ENCODE measurements at places on chromosomes 6 and 20.

DNA sequence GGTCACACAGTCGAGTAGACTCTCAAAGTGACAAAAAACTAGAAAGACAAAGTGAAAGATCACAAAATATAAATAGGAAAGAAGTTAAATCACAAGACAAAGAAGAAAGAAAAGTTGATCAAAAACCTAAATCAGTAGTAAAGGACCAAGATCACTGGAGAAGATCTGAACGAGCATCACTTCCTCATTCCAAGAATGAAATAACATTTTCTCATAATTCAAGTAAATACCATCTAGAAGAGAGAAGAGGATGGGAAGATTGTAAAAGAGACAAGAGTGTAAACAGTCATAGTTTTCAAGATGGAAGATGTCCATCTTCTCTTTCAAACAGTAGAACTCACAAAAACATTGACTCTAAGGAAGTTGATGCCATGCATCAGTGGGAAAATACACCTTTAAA lies 31.6 kb upstream of the GJA10 start:
- no peak for DNase-seq

GRCh38 chr6:44967481-44967880 lies 360.6 kb upstream of the RUNX2 start:
- DNase-seq, result peak; percentile 4

DNA sequence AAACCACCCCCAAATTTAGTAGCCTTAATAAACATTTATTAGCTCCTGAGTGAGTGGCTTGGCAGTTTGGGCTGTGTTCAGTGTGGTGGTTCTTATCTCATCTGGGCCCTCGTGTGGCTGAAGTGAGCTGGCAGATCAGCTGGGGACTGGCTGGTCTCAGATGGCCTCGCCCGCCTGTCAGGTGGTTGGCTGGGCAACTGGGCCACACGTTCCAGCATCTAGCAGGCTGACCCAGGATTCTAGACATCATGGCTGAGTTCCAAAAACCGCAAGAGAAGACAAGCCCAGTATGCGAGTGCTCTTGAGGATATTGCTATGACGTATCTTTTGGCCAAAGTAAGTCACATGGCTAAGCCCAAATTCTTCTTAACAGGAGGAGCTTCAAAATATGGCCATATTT lies 28.9 kb downstream of the EIF2S2 start:
- peak; percentile 88 for DNase-seq

DNA sequence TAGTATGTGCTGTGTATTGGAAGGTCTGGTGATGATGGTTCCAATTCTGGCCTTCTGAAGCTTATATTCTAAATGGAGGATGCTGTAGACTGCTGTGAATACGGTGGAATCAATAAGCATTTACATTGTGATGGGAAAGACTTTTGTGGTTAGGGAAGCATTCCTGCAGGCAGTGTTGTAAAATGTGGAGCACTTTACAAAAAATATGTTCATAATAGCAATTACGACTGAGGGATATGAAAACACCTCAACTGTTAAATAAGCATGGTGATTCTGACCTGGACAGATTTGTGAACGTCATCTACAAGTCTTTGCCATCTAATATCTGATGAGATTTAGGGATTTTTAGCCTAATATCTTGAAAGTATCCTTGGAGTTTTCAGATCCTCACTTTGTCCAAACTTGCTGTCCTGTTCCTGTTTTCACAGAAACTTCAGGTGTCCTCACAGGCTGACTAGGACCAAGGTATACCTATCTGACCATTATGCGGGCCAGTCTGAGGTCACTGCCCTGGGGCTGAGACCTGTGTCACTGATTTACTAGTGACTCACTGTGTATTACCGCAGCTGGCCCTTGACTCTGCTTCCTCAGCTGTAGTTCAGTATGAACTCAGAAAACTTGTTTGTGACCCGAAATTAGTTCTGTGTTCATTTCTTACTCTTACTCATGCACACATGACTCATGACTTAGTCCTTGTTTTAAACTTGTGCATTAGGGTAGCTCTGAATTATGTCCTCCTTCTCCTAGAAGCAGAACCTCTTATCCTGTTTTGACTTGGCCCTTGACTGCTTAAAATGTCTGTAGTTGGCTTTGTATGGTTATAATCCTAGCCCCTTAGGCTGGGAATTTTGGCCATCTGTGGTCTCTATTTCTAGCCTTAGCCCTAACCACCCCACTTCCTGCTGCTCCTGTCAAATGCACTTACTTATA lies 343.0 kb downstream of the CDKAL1 start:
- peak; percentile 95 for DNase-seq

- DNase-seq, result peak; percentile 41
Measured at GRCh38 chr6:47209632-47210031, 100.1 kb downstream of the TNFRSF21 start.

DNA sequence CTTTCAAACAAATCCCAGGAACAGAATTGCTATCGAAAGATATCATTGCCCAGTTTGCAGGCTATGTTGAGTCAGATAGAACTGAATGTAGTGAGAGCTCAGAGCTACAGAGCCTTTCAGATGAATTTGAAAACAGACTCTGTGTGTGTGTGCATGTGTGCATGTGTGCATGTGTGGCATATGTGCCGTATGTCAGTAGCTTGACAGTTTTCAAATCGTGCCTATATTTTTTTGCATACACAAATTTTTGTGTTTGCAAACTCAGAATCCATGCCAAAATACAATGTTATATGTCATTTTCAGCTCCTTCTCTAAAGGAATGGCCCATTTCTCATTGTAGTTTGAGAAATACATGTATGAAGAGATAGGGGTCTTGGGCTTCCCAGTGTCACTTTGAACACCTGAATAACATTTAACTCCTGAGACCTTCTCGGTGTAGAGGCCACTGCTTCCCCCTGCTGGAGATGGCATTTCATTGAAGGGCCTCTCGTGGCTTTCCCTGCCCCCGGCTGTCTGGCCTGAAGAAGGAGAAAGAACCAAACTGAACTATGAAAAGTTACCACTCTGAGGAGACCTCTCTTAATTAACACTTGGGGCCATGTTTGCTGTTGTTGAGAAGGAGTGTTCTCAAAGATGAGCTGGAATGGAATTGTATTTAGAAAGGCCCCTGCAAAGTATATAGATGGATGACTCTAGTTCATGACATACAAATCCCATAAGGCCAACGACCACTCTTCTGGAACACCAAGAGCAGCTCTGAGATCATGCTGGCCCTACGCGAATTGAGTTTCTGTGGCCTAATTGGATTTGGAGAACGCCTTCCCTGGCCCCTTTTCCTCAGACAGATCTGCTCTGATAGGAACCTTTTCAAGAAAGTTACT lies 58.7 kb downstream of the VAPB start:
- DNase-seq, result peak; percentile 63

- peak; percentile 72 for DNase-seq
Measured at GRCh38 chr6:10033223-10033829, 381.5 kb downstream of the TFAP2A start.

GRCh38 chr6:25320459-25320858 lies 41.3 kb downstream of the CARMIL1 start:
- no peak for DNase-seq

DNA sequence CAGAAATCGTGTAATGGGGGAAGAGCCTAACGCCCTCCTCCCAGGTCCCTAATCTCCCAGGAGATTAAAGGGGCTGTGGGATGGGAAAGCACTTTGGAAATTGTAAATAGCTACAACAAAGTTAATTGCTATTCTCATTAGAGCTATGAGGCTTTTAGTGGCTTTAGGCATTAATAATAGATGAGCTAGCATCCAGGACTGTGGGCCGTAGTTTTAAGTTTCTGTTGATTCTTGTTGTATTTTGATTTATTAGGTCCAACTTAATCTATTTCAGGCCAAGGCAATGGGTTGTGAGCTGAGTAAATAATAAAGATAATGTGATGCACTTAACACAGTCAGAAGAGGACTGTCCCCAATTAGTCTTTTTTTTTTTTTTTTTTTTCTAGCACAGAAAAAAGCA lies 67.7 kb downstream of the ANKRD6 start:
- DNase-seq, result no peak

DNA sequence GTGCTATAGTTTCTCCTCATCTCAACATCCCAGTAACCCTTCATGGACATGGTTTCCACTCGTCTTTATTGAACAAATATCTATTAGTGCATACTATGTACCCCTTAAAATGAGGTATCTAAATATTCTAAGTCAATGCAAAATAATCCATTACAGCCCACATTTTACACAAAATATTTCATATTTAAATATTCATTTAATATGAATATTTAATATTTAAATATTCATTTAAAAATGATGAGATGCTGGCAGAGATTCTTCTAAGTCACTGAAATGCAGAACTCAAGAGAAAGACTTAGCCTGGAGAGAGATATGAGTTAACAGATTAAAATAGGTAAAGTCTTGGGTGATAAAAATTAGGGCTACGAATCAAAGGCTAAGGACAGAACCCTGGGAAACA lies 17.9 kb downstream of the EPB41L2 start:
- no peak for DNase-seq

- DNase-seq, result no peak
Measured at GRCh38 chr6:137952247-137952646, 85.2 kb downstream of the TNFAIP3 start.

DNA sequence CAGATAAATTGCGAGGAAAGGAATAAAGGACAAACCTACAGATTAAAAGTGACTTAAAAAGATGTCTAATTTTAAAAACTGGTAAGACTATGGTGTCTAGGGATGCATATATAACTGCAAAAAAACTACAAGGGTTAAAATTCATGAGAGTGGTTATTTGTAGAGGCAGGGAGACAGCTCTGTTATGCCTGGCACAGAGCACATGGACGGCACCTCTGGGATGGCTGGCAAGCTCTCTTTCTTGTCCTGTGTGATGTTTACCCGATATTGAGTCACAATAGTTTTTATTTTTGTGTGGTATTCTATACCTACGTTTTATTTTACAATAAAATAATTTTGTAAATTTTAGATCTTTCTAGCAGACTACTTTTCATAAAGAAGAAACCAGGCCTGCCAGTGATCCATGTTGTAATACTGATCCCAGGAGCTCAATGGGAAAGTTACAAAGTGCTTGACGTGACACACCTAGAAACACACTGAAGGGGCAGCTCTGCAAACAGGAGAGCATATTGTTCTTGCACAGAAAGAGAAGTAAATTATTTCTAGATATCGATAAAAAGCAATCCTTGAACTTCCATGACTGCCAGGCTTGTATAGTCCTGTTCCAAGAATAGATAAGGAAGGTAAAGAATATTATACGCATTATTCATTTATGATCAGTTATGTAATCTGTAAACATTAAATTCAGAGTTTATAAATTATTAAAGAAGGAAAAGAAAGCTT lies 290.0 kb downstream of the PTPRK start:
- no peak for DNase-seq

GRCh38 chr6:156826290-156826955 lies 49.2 kb downstream of the ARID1B start:
- DNase-seq, result no peak

DNA sequence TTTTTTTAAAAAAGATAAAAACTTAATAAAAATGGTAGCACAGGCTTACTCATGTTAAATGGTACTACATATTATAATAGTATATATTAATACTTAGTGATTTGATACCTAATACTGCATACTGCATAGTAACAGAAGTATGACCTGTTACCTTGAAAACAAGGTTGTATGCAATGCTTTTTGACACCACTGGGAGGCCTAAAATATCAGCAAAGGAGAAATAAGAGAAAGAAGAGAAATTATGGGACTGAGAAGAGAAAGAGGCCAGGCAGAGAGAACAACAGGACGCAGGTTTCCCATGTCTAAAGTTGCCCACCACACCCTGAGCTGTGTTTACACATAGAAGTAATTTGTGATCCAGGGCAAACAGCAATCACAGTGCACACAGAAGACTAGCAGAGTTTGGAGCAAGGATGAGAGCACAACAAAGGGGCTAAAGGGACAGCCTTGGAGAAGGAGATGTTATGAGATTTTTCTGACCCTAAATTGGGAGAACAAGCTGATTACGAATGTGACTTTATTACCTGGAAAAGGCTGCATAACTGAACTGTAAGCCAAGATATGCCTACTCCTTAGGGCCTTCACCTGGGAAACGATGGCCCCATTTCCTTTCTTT lies 73.2 kb downstream of the ROS1 start:
- peak; percentile 55 for DNase-seq

GRCh38 chr6:34816635-34817301 lies 24.9 kb downstream of the BLTP3A start:
- DNase-seq, result no peak

GRCh38 chr6:151370509-151371078 lies 20.8 kb downstream of the ZBTB2 start:
- no peak for DNase-seq

DNA sequence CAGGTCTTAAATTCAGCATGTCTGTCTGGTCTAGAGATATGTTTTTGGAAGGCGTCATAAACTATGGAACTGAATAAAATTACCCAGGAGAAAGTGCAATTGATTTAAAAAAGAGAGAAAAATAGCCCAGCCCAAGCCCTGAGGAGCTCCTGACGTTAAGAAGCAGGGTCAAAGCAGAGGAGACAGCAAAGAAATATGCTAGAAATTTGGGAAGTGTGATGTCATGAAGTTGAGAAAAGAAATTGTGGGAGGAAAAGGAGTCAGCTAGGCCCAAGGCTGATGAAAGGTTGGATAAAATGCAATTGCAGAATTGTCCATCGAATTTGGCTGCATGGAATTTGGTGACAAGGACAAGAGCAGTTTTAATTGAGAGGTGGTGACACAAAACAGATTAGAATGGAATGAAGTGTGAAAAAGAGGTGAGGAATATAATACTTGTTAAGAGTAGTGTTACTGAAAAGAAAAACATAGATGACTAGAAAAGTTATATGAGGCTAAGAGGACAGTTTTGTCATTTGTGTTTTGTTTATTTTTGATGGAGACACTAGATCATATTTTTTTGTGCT lies 381.6 kb downstream of the LAMA2 start:
- no peak for DNase-seq

DNA sequence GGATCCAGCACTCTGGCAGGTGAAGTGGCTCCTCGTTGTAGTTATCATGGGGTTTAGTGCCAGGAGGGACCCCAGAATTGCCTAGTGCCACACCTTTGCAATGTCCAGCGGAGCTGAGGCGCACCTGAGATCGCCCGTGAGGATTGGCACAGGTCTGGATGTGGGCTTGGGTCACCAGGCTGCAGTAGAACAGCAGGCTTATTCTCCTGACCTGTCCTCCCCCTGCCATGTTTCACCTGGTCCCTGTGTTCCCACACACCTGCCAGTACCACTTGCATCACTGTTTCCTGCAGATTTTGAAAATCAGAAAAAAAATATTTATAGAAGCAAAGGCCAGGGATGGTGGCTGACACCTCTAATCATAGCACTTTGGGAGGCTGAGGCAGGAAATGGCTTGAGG lies 16.7 kb downstream of the ENTPD6 start:
- no peak for DNase-seq

- DNase-seq, result no peak
Measured at GRCh38 chr6:39904946-39905639, 29.2 kb downstream of the MOCS1 start.

- DNase-seq, result no peak
Measured at GRCh38 chr6:24194978-24195700, 69.1 kb downstream of the NRSN1 start.

- DNase-seq, result no peak
Measured at GRCh38 chr6:4727671-4728435, 48.4 kb upstream of the CDYL start.

- peak; percentile 67 for DNase-seq
Measured at GRCh38 chr6:134357022-134357487, 39.1 kb upstream of the SGK1 start.

GRCh38 chr6:146985111-146985510 lies 219.1 kb upstream of the STXBP5 start:
- DNase-seq, result peak; percentile 11
